ENCODE measurements at places on chromosomes 7 and 10.
A peak's percentile ranks its signal among the peaks of the same experiment; 100 is the strongest.

DNA sequence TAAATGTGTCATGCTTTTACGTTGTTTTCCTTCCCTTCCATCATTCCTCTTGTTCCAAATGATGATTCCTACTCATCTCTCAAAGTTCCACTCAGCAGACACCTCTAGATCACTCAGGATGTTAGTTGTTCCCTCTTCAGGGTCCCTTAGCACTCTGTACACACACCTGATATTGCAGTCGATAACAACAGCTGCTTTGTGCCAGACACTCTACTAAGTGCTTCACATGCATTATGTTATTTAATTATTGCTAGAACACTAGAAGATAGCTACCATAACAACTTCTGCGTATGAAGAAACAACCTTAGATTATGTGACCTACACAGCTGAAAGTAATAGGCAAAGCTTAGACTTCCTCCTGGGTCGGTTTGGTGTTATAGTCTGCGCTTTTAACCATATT lies 29.6 kb downstream of the PCBD1 start:
- DNase-seq, result no peak

DNA sequence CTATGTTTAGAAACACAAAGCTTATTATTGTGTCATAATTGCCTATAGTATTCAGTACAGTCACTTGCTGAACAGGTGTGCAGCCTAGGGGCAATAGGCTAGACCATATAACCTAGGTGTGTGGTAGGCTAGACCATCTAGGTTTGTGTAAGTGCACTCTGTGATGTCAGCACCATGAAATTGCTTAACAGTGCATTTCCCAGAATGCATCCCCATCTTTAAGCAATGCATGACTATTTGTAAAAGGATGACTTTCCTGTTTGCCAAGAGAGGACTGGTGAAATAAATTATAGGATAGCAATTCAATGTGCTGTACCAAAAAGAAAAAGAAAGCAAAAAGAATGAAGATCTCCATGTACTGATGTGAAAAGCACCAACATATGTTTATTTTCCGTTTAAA lies 288.7 kb upstream of the AUTS2 start:
- DNase-seq, result no peak

DNA sequence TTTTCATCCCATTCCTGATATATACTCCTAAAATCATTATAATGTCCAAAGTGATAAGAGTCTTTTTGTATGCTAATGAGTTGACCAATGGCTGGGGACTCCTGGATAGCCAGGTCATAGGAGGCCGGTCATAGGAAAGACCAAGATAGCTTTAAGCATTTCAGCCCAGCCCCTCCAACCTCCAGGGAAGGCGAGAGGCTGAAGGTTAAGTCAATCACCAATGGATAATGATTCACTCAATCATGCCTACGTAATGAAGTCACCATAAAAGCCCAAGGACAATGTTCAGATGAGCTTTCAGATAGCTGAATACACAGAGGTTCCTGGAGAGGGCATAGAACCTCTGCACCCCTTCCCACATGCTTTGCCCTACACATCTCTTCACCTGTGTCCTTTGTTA lies 75.7 kb downstream of the VWDE start:
- DNase-seq, result no peak

GRCh38 chr10:6224781-6225180 lies 22.0 kb downstream of the PFKFB3 start:
- DNase-seq, result no peak

GRCh38 chr7:155983176-155983815 lies 171.0 kb upstream of the SHH start:
- DNase-seq, result no peak

GRCh38 chr10:103931603-103932002 lies 13.6 kb upstream of the STN1 start:
- DNase-seq, result no peak

DNA sequence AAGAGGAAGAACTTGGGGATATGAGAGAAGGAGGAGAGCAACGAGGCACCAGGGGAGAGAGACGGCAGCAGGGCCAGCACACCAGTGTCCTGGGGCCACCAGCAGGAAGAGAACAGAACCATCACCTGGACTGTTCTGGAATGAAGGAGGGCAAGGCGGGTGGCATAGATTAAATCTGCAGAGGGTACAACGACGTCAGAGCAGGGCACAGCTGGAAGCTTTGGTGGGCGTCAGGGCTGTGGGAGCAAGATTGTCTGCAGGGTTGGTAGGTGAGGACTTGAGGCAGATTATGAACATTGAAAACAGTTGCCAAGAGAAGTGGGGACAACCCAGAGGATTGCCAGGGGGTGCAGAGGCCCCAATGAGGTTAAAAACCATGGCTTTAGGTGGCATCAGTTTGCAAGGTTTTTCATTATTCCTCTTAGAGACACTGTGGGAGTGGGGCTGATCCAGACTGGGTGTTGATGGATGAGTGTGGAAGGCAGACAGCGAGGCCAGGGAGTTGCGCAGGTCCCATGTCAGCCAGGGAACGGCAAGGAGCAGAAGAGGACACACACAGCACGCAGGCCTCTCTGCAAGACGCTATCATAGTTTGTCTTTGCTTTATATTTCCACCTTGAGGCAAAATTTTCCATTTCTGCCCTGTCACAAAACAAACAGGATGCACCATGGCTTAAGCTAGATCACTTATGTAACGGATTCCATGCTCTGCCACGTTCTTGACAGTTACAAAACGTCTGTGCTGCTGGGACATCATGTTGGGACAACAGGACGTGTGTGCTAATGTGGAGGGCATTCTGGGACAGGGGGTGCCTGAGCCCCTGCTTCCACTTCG lies 52.5 kb upstream of the LEP start:
- no peak for DNase-seq

GRCh38 chr10:32790483-32790882 lies 167.5 kb downstream of the ITGB1 start:
- DNase-seq, result no peak

- DNase-seq, result no peak
These were observed 762.3 kb downstream of the AUTS2 start for GRCh38 chr7:70360557-70360956.

DNA sequence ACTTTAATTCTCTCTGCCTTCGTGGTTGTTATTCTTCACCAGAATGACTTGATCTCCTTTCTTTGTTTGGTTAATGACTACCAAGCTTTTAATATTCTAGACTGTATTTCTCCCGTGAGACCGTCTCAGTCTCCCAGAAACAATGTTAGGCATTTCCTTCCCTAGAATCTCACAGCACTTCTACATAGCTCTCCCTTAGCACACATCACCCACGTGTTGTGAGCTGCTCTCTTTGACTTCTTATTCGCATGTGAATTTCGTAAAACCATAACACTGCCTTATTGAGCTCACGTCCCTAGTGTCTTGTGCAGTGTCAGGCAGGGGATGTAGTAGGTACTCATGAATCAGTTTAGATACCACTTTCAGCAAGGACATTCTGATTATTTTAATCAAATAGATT lies 57.5 kb upstream of the MGAM2 start:
- DNase-seq, result no peak

- DNase-seq, result peak; percentile 35
These were observed 1.1 kb downstream of the RRP12 start for GRCh38 chr10:97399843-97400545.

DNA sequence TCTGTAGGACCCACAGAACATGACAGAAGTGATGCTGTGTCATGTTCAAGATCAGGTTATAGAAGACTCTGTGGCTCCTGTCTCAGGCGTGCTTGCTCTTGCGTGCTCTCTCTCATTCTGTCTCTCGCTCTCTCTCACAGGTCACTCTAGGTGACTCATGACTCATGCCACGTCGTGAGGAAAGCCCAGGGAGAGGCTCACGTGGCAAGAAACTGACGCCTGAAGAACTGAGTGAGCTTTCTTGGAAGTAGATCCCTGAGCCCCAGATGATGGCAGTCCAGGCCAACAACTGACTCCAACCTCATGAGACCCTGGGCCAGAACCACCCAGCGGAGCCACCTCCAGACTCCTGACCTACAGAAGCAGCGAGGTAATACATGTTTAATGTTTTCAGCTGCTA lies 103.3 kb downstream of the DNMBP start:
- no peak for DNase-seq

- no peak for DNase-seq
These were observed 562.9 kb upstream of the ADARB2 start for GRCh38 chr10:2300231-2300630.

- DNase-seq, result no peak
These were observed 120.3 kb downstream of the BUB3 start for GRCh38 chr10:123274306-123275135.

DNA sequence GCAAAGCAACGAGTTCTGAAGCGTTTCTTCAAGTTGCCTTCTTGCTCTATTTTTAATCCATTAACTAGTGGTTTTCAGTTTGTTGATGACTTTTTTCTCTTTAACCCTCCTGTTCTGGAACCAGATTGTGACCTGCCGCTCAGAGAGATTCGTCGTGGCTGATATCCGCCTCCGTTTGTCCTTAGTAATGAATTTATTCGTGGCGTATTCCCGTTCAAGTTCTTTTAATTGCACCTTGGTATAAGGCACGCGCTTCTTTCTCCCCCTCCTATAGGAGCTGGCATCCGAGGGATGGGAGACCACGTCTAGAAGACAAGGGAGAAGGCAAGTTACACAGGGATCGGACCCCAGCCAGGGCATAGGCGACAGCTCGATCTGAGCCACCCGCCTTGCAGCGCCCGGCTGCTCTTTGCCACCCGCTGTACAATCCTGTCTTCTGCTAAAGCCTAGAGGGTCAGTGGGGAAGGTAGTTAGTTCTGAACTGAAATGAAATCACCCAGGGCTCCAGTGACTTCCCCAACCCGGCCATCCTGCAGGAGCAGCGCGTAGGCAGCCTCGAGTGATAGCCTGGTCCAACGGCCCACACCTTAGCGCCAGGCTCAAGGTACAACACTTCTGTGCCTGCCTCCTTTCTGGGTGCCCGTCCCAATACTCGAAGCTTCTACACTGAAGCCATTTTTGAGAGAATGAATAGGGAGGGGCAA lies 1.6 kb downstream of the HOXA13 start:
- no peak for DNase-seq

- no peak for DNase-seq
These were observed 8.0 kb downstream of the PSAP start for GRCh38 chr10:71842856-71843686.

DNA sequence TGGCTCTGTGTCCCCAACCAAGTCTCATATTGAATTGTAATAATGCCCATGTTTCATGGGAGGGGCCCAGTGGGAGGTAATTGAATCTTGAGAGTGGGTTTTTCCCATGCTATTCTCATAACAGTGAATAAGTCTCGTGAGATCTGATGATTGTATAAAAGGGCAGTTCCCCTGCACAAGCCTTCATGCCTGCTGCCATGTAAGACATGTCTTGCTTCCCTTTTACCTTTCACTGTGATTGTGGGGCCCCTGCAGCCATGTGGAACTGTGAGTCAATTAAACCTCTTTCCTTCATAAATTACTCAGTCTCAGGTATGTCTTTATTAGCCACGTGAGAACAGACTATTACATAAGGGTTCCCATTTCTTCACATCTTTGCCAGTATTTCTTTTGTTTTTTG lies 97.1 kb upstream of the CPXM2 start:
- no peak for DNase-seq

DNA sequence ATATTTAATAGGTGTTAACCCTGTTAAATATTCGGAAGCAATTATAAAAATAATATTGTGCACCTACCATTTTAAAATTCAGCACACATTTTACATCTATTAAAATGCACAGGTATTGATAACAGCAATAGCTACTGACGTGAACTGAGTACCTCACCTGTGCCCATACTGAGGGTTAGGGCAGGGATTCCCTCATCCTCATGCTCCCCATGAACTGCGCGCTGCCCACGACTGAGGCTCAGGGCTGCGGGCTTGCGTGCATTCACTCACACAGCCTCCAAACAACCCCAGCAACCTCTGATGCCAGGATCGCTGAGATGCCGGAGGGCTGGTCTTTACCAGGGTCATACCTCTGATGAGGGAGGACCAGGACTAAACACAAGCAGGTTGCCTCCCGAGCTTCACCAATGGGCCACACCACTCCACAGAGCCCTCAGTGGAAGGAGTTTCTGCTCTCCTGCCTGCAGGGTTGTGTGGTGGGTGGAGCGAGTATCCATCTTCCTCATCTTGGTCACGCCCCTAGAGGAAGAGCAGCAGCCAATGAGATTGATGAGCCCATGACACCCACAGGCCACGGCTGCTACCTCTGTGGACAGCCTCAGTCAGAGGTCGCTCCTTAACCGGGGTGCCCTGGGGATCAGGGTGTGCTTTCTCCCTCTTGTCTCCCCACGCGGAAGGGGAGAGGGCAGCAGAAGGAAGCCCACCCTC lies 478.3 kb downstream of the TNS3 start:
- no peak for DNase-seq

DNA sequence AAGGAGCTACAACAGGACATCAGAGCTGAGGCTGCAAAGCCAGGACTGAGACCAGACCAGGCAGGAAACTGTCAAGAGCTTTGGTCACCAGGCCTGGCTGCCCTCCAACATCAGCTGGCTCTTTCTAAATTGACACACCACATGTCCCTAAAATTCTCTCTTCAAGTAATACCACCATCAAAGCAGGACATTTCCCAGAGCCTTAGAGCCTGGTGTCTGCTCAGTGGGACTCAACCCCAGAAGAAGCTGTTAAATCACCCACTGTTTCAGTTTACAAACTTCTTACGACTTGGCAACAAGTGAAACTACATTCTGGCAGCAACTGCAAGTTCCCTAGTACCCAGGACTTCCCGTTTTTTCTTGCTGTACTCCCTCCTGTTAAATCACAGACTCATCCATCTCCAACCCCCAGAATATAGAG lies 3.8 kb upstream of the IL6 start:
- peak; percentile 18 for DNase-seq

GRCh38 chr7:96614154-96614867 lies 95.3 kb downstream of the SEM1 start:
- DNase-seq, result no peak

- no peak for DNase-seq
These were observed 122.2 kb downstream of the PDE1C start for GRCh38 chr7:31948029-31948428.

DNA sequence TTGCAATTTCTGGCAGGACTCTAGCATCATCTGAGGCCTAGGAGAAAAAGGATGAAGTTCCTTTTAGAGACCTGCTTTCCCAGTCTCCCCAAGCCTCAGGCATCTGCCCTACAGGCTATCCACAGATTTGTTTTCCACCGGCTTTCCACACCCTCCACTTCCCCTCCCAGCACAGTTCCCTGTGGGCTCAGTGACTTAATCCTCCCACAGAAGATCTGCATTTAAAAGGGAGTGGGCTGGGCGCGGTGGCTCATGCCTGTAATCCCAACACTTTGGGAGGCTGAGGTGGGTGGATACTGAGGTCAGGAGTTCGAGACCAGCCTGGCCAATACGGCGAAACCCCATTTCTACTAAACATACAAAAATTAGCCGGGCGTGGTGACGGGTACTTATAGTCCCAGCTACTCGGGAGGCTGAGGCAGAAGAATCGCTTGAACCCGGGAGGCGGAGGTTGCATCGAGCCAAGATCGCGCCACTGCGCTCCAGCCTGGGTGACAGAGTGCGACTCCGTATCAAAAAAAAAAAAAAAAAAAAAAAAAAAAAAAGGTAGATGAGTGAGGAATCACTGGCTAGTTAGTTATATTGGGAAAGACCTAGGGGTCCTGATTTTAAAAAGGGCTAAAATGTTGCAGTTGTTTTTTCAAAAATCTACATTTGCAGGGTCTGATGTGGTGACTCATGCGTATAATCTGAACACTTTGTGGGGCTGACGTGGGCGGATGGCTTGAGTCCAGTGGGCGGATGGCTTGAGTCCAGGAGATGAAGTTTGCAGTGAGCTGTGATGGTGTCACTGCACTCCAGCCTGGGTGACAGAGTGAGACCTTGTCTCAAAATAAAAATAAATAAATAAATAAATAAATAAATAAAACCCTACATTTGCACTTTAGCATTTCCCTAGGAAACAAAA lies 119.5 kb downstream of the BAMBI start:
- DNase-seq, result no peak

GRCh38 chr7:127751490-127752448 lies 99.8 kb downstream of the SND1 start:
- peak; percentile 8 for DNase-seq

- peak; percentile 66 for DNase-seq
These were observed 98.0 kb upstream of the GATA3 start for GRCh38 chr10:7956508-7956907.
